ENCODE measurements at places on chromosomes 2 and 18.

- DNase-seq = no peak
Observed at GRCh38 chr2:207321514-207321913, 155.8 kb upstream of the KLF7 start.

- no peak for DNase-seq
Observed at GRCh38 chr18:23949863-23950262, 64.7 kb upstream of the TTC39C start.

DNA sequence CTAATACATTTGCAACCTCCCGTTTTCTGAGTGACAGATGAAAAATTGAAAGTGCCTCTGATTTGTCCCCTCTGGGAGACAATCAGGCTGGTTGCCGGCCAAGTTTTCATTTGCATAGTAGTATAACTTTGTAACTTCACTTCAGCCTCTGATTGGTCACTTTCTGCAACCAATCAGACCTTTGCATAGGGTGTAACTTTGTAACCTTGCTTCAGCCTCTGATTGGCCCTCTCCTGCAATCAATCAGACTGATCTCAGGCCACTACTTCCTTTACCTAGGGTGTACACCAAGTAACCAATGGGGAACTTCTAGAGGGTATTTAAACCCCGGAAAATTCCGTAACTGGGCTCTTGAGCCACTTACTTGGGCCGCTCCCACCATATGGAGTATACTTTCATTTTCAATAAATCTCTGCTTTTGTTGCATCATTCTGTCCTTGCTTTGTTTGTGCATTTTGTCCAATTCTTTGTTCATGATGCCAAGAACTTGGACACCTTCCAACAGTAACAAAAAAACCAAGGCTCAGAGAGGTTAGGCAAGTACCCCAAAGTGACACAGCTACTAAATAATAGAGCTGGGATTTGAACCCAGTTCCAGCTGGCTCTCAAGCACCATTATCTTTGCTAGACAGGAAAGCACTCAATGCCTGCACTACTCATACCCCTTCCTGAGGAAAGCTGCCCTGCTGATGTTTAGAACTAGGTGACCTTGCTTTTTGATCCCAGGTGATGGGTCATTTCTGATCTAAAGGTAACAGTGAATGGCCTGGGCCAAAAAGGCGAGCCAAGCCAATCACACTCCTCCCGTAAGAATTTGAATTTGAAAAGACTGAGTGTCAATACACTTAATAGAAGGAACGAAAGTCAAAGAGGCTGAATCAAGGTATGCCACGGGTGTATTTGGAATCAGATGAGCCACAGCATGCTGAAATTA lies 10.9 kb upstream of the MYOM1 start:
- no peak for DNase-seq

- no peak for DNase-seq
Observed at GRCh38 chr2:38523728-38524437, 78.8 kb downstream of the HNRNPLL start.

GRCh38 chr2:197229509-197230443 lies 80.8 kb downstream of the ANKRD44 start:
- DNase-seq = no peak

GRCh38 chr2:234363011-234363487 lies 133.8 kb downstream of the ARL4C start:
- DNase-seq = no peak

DNA sequence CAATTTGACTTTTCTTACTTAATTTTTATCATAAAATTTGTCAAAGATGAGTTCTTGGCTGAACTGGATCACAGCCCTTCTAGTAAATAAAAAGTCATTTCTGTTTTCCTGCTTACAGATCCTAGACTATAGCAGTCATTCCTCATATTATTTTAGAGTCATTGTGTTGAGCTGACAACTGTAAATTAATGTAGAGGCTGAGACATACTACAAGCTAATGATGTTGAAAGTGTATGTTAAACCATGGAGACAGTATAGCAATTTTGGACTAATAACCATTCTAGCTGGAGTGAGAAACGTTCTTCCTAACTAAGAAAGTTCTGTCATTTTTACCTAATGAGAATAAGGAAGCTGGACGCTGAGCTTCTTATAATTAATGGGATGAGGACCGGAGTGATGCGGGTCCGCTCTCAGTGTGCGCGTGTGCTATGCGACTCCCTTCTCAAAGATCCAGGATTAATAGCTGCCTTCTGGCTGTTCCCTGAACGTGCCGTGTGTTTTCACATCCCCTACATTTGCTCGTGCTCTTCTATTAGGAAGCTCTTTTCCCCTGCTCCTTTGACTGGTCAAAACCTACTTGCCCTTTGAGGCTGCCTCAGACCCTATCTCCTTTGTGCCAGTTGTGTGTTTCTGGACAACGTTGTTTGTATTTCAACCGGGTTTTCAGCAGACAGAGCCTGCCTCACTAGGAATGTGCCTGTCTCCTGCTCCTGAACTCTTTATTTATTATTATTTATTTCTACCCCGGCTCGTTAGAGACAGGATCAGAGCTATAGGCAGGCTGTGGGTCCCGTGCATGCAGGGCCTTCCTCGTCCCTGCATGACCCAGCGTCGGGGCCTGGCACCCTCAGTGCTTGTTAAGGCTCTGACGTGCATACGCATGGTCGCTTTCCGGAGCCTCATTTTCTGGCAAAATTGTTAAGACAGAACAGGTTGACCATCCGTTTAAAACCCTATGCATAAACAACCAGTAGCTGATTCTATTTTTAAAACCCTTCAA lies 182.6 kb downstream of the DCDC2C start:
- DNase-seq = no peak

DNA sequence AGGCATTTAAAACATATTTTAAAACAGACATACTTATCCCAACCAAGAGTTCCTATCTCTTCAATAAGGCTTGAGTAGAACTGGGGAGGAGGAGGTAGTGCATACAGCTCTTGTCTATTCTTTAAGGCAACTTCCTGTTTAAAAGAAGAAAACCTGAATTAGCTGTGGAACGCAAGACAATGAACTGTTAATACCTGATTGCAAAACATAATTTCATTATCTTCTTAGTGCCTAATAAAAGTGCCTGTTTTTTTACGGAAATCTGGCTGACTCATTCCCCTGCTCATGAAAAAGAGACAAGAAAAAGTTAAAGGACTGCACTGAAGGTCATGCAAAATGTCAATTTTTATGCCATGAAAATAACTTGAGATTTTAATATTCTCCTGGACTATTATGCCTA lies 19.2 kb downstream of the FANCL start:
- DNase-seq = no peak

DNA sequence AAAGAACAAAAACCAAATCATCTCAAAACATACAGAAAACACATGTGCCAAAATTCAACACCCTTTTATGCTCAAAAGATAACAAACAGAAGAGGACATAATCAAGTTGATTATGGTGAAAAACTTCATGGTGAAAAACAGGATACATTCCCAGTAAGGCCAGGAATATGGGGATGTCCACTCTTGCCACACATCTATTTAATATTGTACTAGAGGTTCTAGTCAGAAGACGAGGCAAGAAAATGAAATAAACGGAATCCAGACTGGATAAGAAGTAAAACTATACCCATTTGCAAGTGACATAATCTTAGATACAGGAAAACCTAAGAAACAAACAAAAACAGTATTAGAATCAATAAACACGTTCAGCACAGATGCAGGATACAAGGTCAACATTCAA lies 40.8 kb downstream of the MAP3K2 start:
- DNase-seq = no peak

DNA sequence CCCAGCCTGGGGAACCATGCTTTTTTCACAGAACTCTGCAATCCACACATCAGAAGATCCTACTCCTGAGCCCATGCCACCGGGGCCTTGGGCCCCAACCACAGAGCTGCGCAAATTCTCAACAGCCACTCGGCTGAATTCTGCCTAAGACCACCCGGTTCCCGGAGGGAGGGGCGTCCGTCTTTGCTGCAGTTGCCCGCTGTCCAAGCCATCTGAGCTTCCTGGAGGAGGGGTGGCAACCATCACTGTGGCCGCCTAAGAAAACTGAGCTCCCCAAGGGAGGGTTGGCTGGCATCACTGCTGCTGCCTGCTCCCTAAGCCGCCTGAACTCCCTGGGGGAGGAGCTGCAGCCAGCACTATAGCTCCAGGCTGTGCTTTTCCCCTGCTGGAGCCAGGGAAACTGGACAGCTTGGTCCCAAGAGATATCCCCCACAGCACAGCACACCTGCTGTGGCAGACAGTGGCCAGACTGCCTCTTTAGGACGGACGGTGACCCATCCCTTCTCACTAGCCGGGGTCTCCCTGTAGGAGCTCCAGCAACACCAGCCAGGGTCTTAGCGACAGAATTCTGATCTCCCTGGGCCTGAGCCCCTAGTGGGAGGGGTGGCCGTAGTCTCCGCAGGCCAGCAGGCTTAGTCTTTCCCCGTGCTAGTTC lies 1411.6 kb upstream of the CDH2 start:
- no peak for DNase-seq

- DNase-seq = peak; percentile 35
Observed at GRCh38 chr2:181466661-181467576, 9.7 kb downstream of the ITGA4 start.

DNA sequence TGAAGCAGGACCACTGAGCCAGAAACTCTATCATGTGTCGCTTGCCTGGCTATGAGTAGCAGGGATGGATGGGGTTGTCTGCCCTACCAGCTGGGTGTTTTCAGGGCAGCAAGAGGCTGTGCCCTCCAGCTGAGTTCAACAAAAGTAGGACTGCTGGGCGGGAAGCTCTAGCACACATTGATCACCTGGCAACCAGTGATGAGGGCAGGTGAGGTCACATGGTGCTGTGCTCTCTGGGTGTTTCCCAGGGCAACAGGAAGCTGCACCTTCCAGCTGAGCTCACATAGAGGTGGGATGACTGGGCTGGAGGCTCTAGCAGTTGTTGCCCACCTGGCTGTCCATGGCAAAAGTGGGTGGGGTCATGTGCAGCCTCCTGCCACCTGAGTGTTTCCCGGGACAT lies 487.3 kb upstream of the VWC2L start:
- DNase-seq = no peak

GRCh38 chr18:47868744-47869143 lies 61.7 kb downstream of the SMAD2 start:
- no peak for DNase-seq
